A549 treated with DMSO at 1 μM for 4 hours (cell line): ENCODE measurements at places on chromosomes 1 and 21. TPM values are rescaled to one million over a fixed set of nuclear protein-coding genes. Genes with fewer than 3 reads are reported as not detected.

S100A1 gene
- 0.15 to 0.83 TPM (median 0.47 TPM) in 5 replicates for total RNA-seq

VWA5B1 gene
- not detected in 5 replicates for total RNA-seq

SLC25A34 gene
- 0.13 to 0.40 TPM (median 0.21 TPM) in 5 replicates for total RNA-seq

IL20 gene
- not detected in 5 replicates for total RNA-seq

CR1L gene
- total RNA-seq, result not detected in 5 replicates

PPIAL4G gene
- not detected in 5 replicates for total RNA-seq

NHLH1 gene
- 0.33 to 0.71 TPM (median 0.38 TPM) in 5 replicates for total RNA-seq

IFI44L gene
- 0.02 to 0.09 TPM (median 0.02 TPM) in 3 of 5 replicates, not detected in the others for total RNA-seq

UBE2U gene
- not detected in 5 replicates for total RNA-seq

IRF6 gene
- 0.06 to 0.38 TPM (median 0.13 TPM) in 5 replicates for total RNA-seq

GNG4 gene
- total RNA-seq, result 12.3 to 19.4 TPM (median 16.4 TPM) in 5 replicates

RPAP2 gene
- total RNA-seq, result 8.8 to 13.0 TPM (median 12.7 TPM) in 5 replicates

L1TD1 gene
- not detected in 5 replicates for total RNA-seq

TTC22 gene
- not detected in 5 replicates for total RNA-seq

ANXA9 gene
- 0.57 to 1.0 TPM (median 0.67 TPM) in 5 replicates for total RNA-seq

NEGR1 gene
- total RNA-seq, result not detected in 5 replicates

SLC6A9 gene
- 13.6 to 17.8 TPM (median 14.4 TPM) in 5 replicates for total RNA-seq

DNASE2B gene
- total RNA-seq, result not detected in 5 replicates

PPFIA4 gene
- total RNA-seq, result 0.21 to 0.74 TPM (median 0.40 TPM) in 5 replicates

OR2L2 gene
- total RNA-seq, result not detected in 5 replicates

PGLYRP3 gene
- total RNA-seq, result not detected in 5 replicates

POLR3GL gene
- 9.0 to 9.6 TPM (median 9.2 TPM) in 5 replicates for total RNA-seq

RXFP4 gene
- total RNA-seq, result not detected in 5 replicates

TMPRSS3 gene
- 0.20 to 0.38 TPM (median 0.27 TPM) in 5 replicates for total RNA-seq

MXRA8 gene
- 0.14 to 0.27 TPM (median 0.23 TPM) in 5 replicates for total RNA-seq

KLHDC9 gene
- 1.6 to 1.7 TPM (median 1.7 TPM) in 5 replicates for total RNA-seq

PLD5 gene
- total RNA-seq, result 1.0 to 1.6 TPM (median 1.4 TPM) in 5 replicates

ADORA1 gene
- total RNA-seq, result 0.62 to 1.5 TPM (median 1.3 TPM) in 5 replicates

FCRL3 gene
- total RNA-seq, result not detected in 5 replicates

TSPAN1 gene
- 1.8 to 2.7 TPM (median 2.3 TPM) in 5 replicates for total RNA-seq

GPR25 gene
- 0.11 TPM in 1 of 5 replicates, not detected in the others for total RNA-seq

TPTE gene
- not detected in 5 replicates for total RNA-seq
